ENCODE measurements at places on chromosomes 5 and 9. TPM values are rescaled to one million over a fixed set of nuclear protein-coding genes. Genes with fewer than 3 reads are reported as not detected.
A peak's percentile ranks its signal among the peaks of the same experiment; 100 is the strongest.

DNA sequence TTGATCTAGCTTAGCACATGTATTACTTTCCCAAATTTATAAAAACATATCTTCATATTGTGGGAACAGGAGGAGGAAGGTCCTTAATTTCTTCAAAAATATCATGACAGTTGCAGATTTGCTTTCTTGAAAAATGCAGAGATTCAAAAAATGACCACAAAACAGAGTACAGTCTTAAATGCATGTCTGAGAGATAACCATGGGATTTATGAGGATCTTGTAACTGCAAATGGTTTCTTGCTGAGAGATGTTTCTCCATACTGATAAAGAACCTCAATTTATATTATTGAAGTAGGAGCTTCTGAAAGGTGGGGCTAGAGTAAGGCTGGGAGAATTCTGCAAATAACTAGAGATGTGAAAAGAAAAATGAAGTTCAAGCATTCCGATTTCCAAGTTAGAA lies 83.2 kb downstream of the CDH18 start:
- DNase-seq, result no peak

DNA sequence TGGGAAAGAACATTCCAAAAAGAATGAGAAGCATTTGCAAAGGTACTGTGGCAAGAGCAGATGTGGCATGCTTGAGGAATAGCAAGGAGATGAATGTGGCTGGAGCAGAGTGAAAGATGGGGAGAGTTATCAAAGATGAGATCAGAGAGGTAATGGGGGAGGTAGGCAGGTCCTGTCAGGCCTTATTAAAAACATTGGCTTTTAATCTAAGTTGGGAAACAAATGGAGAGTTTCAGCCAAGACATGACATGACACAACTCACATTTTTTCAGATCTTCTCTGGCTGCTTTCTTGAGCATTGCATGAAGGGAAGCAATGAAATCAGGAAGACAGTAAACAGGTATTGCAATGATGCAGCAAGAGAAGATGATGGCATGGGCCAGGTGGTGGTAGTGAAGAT lies 120.3 kb downstream of the MUSK start:
- no peak for DNase-seq

GRCh38 chr5:151086905-151087360 lies 6.1 kb upstream of the TNIP1 start:
- DNase-seq, result peak; percentile 87

GRCh38 chr5:14787801-14788579 lies 83.6 kb downstream of the ANKH start:
- DNase-seq, result no peak

ZNF474 gene
- total RNA-seq, result not detected

HSPB3 gene
- total RNA-seq, result not detected
